DMS79 treated with DMSO at 0.1 percent for 48 hours (cell line): ENCODE measurements at places on chromosomes 12 and 14.

DNA sequence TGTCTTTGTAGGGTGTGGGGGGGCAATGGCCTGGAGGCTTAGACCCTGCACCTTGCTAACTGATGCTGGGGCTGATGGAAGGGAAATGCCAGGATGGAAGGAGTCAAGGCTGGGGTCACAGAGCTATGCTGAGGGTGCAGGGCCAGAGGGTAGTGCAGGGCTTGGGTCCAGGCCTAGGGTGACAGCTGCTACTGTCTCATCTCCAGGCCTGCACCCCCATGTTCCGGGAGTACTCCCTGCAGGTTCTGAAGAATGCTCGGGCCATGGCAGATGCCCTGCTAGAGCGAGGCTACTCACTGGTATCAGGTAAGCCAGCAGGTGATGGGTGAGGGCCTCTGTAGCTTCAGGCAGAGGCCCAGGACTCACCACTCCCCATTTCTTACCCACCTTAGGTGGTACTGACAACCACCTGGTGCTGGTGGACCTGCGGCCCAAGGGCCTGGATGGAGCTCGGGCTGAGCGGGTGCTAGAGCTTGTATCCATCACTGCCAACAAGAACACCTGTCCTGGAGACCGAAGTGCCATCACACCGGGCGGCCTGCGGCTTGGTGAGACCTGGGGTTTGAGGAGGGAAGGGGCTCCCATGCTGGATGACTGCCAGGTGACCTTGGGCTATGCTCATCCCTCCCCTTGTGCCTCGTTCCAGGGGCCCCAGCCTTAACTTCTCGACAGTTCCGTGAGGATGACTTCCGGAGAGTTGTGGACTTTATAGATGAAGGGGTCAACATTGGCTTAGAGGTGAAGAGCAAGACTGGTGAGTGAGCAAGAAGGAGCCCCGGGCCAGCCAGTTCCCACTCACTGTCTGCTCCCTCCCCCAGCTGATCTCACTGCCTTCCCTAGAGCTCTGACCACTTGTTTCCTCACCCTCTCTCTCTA, 4.1 kb downstream of the SHMT2 start:
- no peak for DNase-seq

DNA sequence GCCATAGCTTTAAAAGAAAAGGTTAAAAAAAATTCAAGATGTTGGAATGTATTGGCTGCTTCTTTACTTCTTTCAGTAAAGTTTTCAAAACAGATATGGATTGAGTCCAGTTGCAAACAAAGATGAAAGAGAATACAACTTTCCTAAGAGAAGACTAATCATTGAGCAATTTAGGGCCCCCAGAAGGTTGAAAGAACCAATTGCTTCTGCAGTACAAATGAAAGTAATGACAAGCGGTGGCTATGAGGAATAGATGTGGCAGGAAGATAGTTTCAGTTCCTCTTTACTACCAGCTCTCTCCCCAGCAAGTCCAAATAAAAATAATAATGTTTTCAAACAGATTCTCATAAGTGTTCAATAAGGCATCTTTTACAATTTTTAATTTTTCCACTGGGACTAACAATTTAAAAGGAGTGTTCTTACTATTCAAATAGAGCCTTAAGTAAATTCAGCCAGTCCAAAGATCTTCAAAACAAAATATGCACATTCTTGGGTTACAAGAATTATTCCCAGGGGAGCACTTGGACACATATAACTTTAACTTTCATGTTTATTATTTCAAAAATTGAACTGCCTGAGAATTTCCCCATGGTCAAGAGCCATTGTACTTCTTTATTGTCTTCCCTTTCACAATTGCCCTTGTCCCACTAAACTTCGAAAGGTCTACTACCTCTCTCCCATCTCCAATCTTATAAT, 62.3 kb upstream of the PPP1R12A start:
- no peak for DNase-seq

DNA sequence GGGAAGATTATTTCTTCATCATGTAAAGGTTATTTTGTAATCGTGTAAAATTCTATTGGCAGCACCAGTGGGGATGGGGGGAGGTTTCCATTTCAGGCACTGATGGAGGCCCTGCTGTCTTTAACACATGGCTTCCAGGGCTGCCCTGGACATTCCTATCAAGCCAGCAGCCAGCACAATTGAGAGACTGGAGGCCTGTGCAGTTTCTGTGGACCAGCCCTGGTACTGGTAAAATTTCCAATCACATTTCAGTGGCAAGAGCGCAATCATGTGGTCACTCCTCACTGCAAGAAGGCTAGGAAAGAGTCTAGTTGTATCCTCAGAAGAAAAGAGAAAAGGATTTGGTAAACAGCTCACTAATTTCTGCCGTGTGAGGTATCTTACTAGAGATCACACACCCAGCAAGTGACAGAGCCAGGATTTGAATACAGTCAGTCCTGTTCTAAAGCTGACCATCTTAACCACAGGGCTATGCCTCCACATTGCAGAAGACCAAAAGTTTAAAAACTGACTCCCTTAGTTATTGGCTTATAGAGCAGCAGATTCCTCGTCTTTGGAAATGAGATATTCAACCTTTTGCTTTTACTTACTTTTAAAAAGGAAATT, 179.4 kb upstream of the ARHGAP5 start:
- no peak for DNase-seq

- DNase-seq, result no peak
Measured at GRCh38 chr12:68435299-68435637, 103.1 kb upstream of the MDM1 start.

- DNase-seq, result no peak
Measured at GRCh38 chr14:50854521-50854920, 17.3 kb upstream of the ABHD12B start.

DNA sequence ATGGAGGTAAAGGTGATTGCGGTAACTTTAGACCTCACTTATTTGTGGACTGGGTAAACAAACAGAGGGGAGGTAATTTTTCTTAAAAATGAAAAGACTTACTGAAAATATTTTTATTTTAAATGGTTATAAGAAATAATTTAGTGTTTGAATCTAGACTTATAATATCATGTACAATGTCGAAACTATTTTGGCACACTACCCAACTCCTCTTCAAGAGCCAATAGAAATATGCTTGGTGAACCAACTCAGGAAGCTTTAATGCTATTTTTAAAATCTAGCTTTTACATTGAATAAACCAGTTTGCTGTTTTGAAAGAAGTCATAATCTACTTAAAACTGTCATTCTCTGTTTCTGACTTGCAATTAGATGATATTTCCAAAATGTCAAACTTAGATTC, 175.8 kb upstream of the NPAS3 start:
- no peak for DNase-seq

- no peak for DNase-seq
Measured at GRCh38 chr12:95600567-95600966, 49.3 kb upstream of the USP44 start.

DNA sequence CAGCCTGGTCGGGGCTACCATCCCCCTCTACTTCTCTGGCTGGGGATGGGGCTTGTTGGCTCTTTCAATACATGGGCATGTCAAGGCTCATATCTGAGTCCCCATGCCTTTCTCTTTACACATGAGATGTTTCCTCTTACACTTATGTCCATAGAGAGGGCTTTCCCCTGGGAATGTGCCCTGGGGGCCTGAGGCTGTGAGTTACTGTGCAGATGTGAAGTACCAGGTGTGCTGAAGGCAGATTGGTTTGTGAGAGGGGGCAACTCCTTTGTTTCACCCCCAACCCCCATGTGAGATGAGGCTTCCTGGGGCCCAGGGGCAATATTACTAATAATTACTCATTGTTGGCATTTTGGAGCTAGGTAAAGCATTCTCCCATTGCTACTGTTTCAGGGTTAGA, 32.8 kb downstream of the NRXN3 start:
- peak; percentile 93 for DNase-seq

- DNase-seq, result no peak
Measured at GRCh38 chr14:80618751-80619329, 322.7 kb downstream of the CEP128 start.

GRCh38 chr14:81285245-81285644, 64.5 kb upstream of the GTF2A1 start:
- DNase-seq, result no peak

GRCh38 chr12:12398026-12398859, 41.4 kb downstream of the BORCS5 start:
- DNase-seq, result no peak

DNA sequence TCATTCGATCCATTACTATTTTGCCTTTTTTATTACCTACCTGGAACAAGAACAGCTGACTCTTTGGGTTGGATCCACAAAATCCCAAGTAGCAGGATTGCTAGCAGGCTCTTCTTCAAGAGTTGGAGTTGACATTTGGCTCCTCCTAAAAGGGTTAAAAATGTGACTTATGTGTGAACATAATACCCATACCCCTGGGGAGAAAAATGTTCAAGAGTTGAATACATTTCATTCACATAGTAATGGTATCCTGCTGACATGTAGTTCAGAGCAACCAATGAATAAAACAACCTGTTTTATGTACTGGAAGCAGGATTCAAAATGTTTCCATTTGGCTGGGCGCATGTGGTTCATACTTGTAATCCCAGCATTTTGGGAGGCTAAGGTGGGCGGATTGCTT, 264.7 kb downstream of the MED13L start:
- no peak for DNase-seq

DNA sequence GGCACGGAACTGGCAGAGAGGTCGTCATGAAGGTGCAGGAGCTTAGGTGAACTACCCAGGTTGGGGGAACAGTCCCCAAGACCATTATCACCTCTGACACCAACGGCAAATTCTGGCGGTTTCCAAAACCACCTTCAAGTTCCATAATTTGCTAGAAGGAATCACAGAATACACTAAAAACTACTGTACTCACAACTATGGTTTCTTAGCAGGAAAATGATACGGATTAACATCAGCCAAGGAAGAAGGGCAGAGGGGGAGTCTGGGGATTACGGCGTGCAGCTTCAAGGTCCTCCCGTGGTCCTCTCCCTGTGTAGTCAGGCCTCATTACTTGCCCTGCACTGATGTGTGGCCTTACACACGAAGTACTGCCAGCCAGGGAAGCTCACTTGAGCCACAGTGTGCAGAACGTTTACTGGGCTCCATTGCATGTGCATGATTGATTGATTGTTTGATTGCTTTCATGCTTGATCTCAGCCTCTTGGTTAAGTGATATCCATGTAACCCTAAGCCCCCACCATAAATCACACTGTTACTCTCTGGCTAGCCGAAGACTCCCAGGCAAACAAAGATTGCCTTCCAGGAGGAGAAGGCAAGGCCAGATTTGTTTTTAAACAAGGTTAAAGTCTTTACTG, 837 bp upstream of the STX2 start:
- no peak for DNase-seq

GRCh38 chr12:71685312-71685906, 473 bp upstream of the TMEM19 start:
- no peak for DNase-seq

DNA sequence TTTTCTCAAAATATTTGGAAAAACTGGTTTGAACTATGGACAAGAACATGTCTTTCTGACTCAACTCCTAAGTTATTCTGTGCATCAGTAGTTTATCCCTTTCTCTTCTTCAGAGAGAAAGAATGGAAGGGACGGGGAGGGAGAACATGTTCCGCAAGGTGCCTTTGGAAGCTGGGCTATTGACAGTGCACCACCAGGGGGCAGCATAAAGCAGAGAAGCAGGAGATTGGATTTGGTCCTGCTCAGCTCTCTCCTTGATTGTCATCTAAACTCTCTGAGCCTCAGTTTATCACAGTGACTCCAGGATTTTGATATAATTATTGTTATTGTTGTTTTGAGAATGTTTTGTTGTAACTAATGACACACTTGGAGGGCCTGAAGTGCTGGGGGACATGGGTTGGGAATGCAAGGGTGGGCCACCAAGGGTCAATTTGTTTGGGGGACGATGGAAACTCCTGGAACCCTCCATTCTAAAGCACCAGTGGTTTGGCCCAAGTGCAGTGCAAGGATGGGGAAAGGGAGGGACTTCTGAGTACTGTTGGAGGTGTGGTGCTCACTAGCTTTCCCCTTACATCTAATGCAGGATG, 45.3 kb upstream of the ANO6 start:
- DNase-seq, result peak; percentile 21

DNA sequence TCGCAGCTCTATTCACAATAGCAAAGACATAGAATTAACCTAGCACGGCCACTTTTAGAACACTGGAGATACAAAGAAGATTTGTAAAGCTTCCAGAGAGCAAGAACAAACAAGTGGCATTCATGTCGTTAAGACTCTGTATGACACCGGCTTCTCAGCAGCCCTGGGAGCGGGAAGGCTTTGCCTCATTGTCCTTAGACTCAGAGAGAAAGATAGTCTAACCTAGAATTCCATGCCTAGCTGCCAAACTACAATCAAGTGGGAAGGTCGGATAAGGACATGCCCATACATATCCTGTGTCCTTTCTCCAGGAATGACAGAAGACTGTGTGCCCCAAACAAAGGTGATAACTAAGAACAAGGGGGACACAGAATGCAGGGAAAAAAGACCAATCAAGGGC, 1038.3 kb downstream of the BCL11B start:
- no peak for DNase-seq

- no peak for DNase-seq
Measured at GRCh38 chr14:61219256-61219655, 61.9 kb downstream of the TMEM30B start.

- DNase-seq, result no peak
Measured at GRCh38 chr12:6722863-6723262, 983 bp upstream of the COPS7A start.

- no peak for DNase-seq
Measured at GRCh38 chr12:89067421-89068187, 284.7 kb downstream of the DUSP6 start.
